ENCODE measurements at places on chromosomes 5 and 9. TPM values are rescaled to one million over a fixed set of nuclear protein-coding genes. Genes with fewer than 3 reads are reported as not detected.

GRCh38 chr5:139795074-139796001, at the start of gene PSD2:
Gene PSD2 (plus strand): TSS chr5:139795808. CDS start chr5:139809441, 13,633 bp downstream.
- peak within 1 kb of the TSS; percentile 45 for H3K4me3 ChIP-seq
- H3K27ac ChIP-seq: no peak within 1 kb of the TSS
- peaks cover 90% of the 10 kb centered on the region for H3K27me3 ChIP-seq

DNA sequence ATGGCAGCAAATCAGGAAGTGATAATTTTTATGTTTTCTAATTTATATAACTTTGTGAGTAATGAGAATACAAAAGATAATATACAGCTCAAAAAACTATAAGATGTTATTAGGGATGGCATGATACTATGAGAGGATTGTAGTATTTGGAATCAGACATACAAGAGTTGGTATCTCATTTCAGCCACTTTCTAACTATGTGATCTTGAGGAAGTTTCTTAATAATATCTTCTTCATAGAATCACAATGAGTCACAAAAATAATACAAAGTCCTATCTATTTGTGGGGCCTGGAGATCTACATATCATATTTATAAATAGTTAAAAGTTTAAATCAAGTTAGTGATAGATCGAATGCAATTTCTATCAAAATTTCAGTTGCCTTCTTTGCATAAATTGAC, 23.7 kb upstream of the TMED7 start:
- peaks cover 3% of the 10 kb centered on the region for H3K27me3 ChIP-seq
- DNase-seq: no peak
- no peaks in the 10 kb centered on the region for H3K4me1 ChIP-seq
- H3K27ac ChIP-seq: no peak overlapping the region
- no peak overlapping the region for H3K4me3 ChIP-seq

DNA sequence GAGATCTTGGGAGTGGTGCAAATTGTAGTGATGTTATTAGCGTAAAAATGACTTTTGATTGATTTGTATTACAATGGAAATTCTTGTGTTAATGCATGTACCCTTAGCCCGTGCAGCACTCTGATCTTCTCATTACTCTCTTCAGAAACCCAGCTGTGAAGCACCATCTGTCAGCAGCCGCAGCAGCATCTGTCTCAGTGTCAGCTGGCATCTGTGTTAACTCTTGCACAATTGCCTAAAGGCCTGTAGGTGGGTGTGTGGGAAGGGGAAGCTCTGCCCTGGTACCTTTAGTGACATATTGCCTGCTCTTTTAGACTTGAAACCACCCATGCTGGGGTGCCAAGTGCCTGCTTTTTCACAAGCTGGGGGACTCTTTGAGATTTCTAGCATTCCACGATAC, 101.3 kb downstream of the FBXL7 start:
- H3K4me1 ChIP-seq: peaks cover 19% of the 10 kb centered on the region
- H3K36me3 ChIP-seq: no peaks in the 10 kb centered on the region

- H3K27me3 ChIP-seq: peaks cover 36% of the 10 kb centered on the region
- H3K4me3 ChIP-seq: no peak overlapping the region
- H3K4me1 ChIP-seq: no peaks in the 10 kb centered on the region
- DNase-seq: no peak
- H3K27ac ChIP-seq: no peak overlapping the region
- H3K36me3 ChIP-seq: no peaks in the 10 kb centered on the region
Measured at GRCh38 chr5:1292139-1292538, 2.7 kb downstream of the TERT start.

- H3K4me1 ChIP-seq: peaks cover 24% of the 10 kb centered on the region
- H3K27ac ChIP-seq: no peak overlapping the region
- H3K4me3 ChIP-seq: peak overlapping the region; percentile 95
- peaks cover 3% of the 10 kb centered on the region for H3K36me3 ChIP-seq
- no peak for DNase-seq
Measured at GRCh38 chr5:76714751-76715485, 1.0 kb upstream of the F2R start.

GRCh38 chr9:136243631-136244030, 2.0 kb downstream of the QSOX2 start:
- DNase-seq: no peak
- no peak overlapping the region for H3K27ac ChIP-seq
- H3K27me3 ChIP-seq: no peaks in the 10 kb centered on the region
- H3K36me3 ChIP-seq: no peaks in the 10 kb centered on the region
- H3K4me1 ChIP-seq: peaks cover 35% of the 10 kb centered on the region

DNA sequence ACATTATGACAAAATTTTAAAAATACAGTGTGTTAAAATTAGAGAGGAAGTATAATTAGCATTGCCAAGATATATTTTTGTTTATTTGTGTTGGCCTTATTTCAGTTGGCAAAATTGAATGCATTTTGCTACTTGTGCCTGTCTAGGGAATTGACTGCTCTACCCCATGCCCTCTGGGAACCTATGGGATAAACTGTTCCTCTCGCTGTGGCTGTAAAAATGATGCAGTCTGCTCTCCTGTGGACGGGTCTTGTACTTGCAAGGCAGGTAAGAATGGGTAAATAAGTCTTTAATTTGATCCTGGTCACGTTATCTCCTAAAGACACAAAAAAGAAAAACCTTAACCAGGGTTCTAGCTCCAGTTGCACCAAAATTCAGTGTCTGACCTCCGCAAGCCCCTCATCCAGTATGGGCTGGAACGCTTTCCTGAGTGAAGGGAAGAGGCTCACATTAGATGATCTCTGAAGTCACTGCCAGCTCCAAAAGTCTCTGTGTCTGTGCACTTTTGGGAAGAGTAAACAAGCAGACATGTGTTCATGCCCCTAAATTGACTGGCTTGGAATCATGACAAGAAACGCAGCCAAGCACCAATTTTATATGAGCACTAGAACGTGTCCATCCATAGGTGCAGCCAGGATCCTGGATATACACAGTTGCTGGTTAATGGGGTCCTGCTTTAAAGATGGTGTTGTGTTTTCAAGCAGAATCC, 98.3 kb upstream of the PRRC1 start:
- H3K4me3 ChIP-seq: no peak overlapping the region
- peaks cover 60% of the 10 kb centered on the region for H3K4me1 ChIP-seq
- H3K36me3 ChIP-seq: peaks cover 23% of the 10 kb centered on the region
- no peak for DNase-seq

GRCh38 chr5:180180846-180181245, 28.2 kb downstream of the RASGEF1C start:
- no peaks in the 10 kb centered on the region for H3K27me3 ChIP-seq
- no peak for DNase-seq
- H3K4me1 ChIP-seq: peaks cover 21% of the 10 kb centered on the region
- H3K36me3 ChIP-seq: peaks cover 9% of the 10 kb centered on the region
- no peak overlapping the region for H3K4me3 ChIP-seq

The DBH gene
- total RNA-seq: 0.59 TPM

The OSMR gene
- 2.7 TPM for total RNA-seq

The GRXCR2 gene
- not detected for total RNA-seq

The NTRK2 gene
- 20.1 TPM for total RNA-seq

The PCSK5 gene
- 2.7 TPM for total RNA-seq

The SPATA9 gene
- total RNA-seq: 0.68 TPM

Data from neural crest cell (in vitro differentiated cells).